ENCODE measurements at places on chromosomes 7 and 10.

GRCh38 chr7:150476285-150476684 lies 25.9 kb downstream of the GIMAP8 start:
- DNase-seq, result no peak

GRCh38 chr10:11864727-11865126 lies 41.6 kb downstream of the PROSER2 start:
- DNase-seq, result no peak

DNA sequence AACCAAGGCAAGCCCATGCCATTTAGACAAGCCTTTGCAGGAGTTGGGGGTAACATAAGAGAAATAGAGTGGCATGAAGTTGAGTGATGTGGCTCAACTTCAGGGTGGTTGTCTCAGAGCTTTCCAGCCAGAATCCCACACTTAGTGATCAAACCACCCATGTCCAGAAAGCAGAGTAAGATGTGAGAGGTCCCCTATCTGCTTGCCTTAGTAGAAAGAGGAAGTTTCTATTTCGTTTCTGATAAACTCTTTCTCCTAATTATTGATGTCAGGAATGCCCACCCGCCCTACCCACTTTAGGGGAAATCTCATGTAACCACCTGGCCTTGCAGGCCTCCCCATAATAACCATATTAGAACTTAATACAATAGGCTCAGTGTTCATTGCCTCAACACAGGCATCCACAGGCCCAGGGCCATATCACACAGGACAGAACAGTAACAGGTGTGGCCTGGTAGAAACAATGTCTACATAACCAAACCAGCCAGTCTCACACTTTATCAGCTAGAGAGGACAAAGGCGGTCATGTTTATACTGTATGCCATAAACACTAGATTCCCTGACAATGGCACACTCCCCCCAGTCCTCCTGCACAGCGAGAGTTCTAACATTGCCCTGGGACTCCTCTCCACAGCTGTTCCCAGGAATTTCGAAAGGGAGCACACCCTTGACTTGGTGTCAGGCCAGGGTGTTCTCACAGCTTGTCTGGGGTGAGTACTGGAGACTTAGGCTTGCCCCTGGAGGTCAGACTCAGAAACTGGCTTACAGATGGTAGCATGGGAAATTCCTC lies 364.4 kb downstream of the CXCL12 start:
- DNase-seq, result no peak

DNA sequence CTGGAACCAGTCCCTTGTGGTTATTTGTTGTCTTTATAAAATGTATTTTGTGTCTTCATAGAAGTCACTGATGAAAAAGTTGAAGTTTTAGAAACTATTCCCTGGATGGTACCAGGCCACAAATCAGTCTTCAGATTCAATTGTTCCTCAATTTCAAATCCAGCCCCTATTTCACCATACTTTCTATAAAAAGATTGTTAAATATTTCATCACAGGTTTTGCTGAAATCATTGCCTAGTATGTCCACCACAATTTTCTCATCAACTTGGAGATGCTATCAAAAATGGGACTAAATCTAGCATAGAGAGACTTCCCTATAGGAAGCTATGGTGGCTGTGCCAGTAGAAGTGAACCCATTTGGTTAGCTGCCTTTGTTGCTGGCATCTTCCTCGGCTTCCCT lies 118.5 kb downstream of the RAB18 start:
- no peak for DNase-seq

- no peak for DNase-seq
Observed at GRCh38 chr10:12509016-12509793, 159.9 kb downstream of the CAMK1D start.

DNA sequence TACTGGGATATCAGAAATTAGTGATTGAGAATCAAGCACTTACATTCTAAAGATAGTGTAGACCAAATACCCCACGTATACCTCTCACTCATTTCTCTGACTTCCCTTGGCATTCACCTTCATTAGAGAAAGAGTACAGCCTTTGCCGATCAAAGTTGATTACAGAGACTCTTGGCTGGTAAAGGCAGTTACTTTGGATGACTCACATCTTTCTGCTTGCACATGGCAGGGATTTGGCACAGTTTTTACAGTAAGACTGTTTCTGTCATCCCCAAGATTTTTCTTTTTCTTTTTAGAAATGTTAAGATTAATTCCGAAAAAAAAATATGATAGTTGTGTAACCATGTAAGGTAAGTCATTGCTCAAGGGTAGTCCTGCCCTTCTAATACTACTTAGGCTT lies 143.0 kb downstream of the TSPAN12 start:
- DNase-seq, result no peak

DNA sequence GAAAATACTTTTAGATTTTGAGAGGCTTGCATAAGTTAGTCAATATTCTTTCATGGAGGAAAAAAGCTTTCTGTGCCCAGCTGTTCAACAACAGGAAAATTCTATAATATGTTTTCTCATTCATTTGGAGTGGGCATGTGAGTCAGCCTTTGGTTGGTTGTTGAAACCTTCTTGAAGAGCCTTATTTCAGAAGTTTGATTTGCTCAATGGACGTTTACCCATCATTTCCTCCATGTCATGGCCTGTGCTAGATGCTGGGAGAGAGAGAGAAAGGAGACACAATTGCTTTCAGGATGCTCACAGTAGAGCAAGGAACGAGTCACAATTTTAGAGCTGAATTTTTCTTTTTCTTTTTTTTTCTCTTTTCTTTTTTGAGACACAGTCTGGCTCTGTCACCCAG lies 181.7 kb downstream of the PRKCQ start:
- no peak for DNase-seq

GRCh38 chr10:31124852-31125251 lies 93.2 kb upstream of the ZNF438 start:
- no peak for DNase-seq

- no peak for DNase-seq
Observed at GRCh38 chr10:125146791-125147579, 13.4 kb downstream of the CTBP2 start.

Data from stimulated activated CD4-positive, alpha-beta T cell treated with anti-CD3 and anti-CD28 coated beads, Interleukin-4, amount 100 ng/mL, for 24 hours (primary cell).